H7 (cell line): ENCODE measurements at places on chromosomes 11 and 22. TPM values are rescaled to one million over a fixed set of nuclear protein-coding genes. Genes with fewer than 3 reads are reported as not detected.

Gene TSPAN4
- 101 and 117 TPM in 2 replicates for total RNA-seq

Gene ZC3H12C
- total RNA-seq = 0.69 and 1.7 TPM in 2 replicates

Gene MS4A7
- not detected in 2 replicates for total RNA-seq

Gene SGSM1
- total RNA-seq = 1.1 and 2.3 TPM in 2 replicates

Gene SLC15A3
- 2.7 and 6.1 TPM in 2 replicates for total RNA-seq

Gene PANX3
- not detected in 2 replicates for total RNA-seq

Gene HOATZ
- not detected in 2 replicates for total RNA-seq

Gene UBQLNL
- total RNA-seq = not detected in 2 replicates

Gene MS4A1
- total RNA-seq = not detected in 2 replicates

DNA sequence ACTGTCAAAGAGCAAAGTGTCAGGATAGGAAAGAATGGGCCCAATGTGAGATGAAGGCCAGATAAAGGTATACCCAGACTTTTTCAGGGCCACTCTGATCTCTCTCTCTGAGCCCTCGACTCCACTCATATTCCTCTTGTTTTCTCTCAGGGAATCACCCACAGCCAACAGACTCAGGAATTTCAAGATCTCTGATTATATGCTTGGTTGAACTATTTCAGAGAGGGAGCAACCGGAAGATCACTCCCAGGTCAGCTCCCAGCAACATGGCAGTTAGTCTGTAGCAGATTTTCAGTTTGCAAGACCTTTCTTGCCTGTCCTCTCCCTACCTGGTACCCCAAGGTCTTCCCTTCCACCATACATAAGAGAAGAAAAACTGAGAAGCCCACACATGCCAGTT, 102.5 kb downstream of the C11orf58 start:
- no peak for DNase-seq

- no peak for DNase-seq
These were observed 2.0 kb downstream of the PRCP start for GRCh38 chr11:82898241-82898640.

DNA sequence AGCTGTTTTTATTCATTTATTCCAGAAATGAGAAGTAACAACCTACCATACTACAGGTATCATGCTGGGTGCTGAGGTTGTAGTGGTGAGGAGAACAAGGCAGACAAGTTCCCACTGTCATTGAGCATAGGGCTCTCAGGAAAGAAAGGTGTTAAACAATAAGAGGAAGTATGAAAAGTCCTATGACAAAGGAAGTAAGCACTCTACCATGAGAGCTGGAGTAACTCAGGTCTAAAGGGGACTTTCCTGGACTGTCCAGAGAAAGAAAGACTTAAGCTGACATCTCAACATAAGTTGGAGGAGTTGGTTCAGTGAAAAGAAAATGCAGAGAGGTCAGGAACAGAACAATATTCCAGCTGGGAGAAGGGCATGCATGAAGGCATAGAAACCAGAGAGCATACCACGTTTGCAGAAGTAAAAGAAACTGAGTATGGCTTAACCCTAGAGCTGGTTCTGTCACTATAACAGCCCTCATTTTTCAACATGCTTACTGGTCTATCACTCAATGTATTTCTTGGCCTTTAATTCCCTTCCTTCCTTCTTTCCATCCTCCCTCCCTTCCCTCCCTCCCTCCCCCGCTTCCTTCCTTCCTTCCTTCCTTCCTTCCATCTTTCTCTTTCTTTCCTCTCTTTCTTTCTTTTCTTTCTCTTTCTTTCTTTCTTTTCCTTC, 137.8 kb upstream of the BDNF start:
- no peak for DNase-seq

DNA sequence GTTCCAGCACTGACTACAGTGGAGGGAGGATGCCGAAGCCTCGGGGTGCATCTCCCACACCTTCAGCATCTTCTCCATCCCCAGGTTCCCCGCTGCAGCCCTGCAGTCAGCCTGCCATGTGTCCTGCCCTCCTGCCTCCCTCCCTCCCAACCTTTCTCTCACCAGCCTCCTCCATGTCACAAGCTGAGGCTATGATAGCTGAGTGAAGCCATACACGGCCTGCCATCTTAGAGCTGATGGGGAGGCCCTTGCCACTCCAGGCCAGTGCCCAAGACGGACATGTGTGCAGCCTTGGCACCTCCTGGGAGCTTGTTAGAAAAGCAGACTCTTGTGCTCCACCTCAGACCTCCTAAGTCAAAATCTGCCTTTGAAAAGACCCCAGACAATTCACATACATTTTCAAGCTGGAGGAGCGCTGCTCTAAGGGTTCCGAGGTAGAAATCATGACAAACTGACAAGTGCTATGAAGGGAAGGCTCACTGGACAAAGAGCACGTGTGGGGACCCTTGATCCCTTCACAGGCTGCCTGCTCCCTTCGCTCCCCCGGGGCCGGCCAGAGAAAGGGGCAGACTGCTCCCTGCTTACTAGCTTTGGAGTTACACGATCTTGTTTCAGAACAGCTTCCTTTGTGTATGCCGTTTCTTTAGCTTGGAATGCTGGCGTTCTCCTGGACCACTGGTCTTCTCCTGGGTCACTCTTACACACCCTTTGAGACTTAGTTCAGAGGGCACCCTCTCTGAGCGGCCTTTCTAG, 123.9 kb downstream of the ST3GAL4 start:
- peak; percentile 45 for DNase-seq

GRCh38 chr11:16799890-16800289, 61.4 kb downstream of the C11orf58 start:
- no peak for DNase-seq

DNA sequence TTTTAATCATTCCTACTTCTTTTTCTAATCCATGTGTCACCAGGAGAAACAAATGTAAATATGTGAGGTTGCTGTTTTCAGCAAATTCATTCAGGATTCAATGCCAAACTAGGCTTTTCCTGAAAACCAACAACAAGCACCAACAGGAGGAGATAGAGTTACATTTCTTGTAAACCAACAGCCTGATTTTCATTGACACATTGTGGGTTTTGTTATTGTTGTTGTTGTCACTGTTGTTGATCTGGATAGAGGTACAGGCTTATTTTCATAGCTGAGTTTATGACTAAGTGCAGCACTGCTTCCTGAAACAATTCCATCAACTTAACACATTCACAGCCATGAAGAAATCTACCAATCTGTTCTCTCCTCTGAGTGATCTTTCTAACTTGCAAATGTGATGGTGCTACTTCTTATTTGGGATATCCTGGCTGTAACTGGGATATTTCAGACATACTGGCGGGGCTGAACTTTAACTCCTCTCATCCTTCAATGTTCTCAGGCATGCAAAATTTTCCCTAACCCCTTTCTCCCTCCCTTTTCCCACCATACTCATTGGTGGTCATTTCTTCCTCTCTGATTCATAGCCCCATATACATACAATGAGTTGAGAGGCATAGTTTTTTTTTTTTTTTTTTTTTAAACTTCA, 65.5 kb downstream of the ME3 start:
- DNase-seq = no peak

DNA sequence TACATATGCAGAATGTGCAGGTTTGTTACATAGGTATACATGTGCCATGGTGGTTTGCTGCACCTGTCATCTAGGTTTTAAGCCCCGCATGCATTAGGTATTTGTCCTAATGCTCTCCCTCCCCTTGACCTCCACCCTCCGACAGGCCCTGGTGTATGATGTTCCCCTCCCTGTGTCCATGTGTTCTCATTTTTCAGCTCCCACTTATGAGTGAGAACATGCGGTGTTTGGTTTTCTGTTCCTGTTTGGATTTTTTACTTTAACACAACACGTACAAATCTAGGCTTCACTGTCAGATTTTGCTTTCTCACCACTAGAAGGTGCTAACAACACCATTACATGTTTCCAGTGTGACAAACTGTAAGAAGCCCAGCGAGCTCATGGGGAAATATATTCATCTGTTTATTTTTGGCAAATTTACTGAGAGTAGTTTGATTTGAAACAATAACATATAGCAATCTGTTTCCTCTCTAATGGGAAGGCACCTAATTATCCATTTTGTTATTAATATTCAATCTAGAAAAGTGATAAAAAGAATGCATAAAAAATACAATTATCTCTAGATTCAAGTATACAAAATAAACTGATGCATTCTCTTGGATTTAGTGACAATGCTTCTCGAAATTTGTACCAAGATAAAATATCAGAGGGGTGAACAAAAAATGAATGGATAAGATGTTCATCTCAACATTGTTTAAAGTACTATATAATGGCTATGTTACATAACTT, 23.2 kb upstream of the BIRC3 start:
- DNase-seq = peak; percentile 40

GRCh38 chr11:107733518-107733917, 21.7 kb upstream of the SLN start:
- no peak for DNase-seq

GRCh38 chr11:76316726-76317125, 64.2 kb downstream of the THAP12 start:
- DNase-seq = no peak
